Stimulated activated CD8-positive, alpha-beta memory T cell treated with anti-CD3 and anti-CD28 coated beads, Interleukin-4, amount 100 ng/mL, for 1 hour (primary cell): ENCODE measurements at places on chromosomes 1 and 21.

DNA sequence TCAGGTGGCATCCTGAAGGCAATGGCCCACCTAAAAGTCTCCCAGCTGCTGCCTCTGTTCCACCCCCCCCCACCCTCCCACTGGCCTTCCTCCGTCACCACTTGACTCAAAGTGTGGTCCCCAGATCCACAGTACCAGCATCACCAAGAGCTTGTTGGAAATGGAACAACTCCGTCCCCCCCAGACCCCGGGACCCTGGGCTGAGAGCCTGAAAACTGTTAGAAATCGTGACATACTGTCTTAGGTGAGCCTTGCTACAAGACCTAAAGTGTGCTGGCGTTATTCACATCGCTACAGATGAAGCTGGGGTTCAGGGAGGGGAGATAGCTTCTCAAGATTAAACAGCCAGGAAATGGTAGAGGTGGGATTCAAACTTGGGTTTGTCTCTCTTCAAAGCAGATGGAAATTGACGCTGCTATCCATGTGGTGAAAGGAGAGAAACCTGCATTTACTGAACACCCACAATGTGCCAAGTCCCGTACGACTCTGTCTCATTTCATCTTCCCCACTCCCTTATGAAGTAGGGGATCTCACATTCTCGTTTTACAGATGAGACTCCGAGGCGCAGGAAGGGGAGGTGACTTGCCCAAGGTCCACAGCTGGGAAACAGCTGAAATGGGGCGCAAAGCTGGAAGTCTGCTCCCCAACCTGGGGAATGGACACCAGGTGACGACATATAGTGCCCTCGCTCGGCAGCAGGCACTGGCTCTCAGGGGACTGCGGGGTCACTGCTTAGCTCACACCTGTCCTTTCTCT lies 52.8 kb upstream of the IFFO2 start:
- no peak for DNase-seq

- DNase-seq: no peak
Observed at GRCh38 chr1:207313131-207313530, 8.3 kb upstream of the CD55 start.

DNA sequence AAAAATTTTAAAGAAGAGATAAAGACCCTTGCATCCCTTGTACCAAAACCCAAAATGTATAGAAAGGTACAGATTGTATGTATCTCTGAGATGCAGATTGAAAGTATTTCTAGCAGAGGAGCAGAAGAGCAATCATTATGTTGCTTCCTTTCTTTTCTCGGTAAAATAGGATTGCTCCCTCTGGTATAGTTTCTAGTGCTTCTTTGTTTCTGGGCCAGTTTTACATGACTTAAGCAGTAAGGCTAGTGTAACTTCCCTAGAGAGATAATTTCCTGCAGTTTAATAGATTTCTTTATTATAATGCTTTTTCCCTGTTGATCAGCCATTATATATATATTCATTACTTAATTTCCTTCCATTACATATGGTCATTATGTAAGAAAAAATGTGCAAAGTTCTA lies 496.2 kb upstream of the RGS18 start:
- no peak for DNase-seq

- DNase-seq: no peak
Observed at GRCh38 chr21:29146726-29147125, 16.3 kb downstream of the MAP3K7CL start.

DNA sequence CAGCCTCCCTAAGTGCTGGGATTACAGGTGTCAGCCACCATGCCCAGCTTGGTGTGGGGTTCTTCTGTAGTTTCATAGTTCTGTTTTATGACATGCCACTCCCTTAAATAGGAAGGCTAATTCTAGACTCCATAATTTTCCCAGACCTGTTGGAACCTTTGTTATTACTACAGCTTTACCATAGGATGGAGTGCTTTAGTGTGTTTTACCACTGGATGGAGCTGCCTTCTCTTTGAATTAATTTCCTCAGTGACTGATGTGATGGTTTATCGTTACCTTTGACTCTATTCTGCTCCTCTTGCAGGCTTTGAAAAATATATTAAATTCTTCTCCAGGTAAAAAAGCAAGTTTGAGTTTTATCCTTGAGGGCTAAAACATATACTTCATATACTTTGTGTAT lies 84.6 kb upstream of the NEK7 start:
- no peak for DNase-seq

DNA sequence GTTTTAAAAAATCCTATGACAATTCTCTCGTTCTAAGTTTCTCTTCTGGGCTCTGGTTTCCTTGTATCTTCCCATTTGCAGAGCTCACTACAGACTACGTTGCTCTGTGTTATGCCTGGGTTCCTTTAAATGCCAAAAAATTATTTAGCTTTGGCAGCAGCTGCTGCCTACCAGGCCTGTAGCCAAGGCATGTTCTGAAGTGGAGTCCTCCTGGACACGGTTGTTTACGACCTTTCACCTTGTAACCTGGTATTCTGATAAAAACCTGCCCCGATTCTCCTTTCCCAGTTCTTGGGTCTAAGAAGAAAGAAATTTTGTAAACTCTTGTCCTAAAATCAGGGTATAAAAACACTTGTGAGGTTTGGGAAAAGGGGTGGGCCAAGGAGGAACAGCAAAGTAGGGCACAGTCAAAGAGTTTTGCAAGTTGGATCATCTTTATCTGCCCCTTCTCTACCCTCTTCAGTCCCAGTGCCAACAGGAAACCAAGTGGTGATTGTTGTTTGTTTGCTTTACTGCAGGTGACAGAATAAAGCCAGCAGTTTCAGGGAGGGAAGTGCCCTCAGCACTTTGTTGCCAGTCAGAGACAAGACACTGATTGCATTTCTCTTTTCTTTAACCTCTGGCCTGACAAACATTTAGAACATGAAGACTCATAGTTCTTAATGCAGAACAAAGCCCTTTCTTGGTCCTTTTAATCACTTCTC lies 3.1 kb upstream of the TXNIP start:
- DNase-seq: no peak

GRCh38 chr21:32826329-32827167 lies 55.0 kb upstream of the PAXBP1 start:
- no peak for DNase-seq

DNA sequence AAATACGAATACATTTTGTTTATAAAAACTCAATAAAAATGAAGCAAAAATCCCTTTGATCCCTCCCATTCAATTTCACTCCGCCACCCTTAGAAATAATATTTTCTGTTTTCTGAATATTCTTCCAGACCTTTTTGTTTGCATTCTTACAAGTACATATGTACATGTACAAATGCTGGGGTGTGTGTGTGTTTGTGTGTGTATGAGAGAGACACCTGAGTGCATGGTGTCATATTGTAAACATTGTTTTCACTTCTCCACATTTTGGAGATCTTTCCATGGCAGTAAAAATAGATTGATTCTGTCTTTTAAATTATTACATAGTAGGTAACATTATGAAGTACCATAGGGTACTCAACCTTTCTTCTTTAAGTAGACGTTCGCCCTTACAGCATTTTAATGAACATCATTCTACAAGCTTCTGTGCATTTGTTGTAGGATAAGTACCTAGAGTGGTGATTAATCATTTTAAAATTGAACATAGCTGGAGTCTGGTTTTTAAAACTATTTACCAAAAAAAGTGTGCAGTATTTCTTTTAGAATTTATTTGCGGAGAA lies 1.3 kb upstream of the MPC2 start:
- DNase-seq: no peak

DNA sequence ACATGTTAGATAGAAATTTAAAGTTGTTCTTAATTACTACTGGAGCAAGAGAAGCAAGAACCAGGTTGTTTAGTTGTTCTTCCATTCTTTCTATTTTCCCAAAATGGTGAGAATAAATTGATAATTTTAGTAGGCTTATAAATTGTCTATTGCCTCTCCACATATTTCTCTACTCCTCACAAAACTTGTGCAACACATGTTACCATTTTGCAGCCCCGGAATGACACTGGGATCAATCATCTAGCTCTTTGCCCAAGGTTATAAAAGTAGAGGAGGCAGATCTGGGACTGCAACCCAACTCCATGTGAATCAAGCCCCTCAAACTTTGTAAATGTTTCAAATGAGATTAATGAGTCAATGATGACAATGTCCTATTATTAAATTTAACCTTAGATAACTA lies 34.9 kb downstream of the PRMT6 start:
- DNase-seq: no peak

DNA sequence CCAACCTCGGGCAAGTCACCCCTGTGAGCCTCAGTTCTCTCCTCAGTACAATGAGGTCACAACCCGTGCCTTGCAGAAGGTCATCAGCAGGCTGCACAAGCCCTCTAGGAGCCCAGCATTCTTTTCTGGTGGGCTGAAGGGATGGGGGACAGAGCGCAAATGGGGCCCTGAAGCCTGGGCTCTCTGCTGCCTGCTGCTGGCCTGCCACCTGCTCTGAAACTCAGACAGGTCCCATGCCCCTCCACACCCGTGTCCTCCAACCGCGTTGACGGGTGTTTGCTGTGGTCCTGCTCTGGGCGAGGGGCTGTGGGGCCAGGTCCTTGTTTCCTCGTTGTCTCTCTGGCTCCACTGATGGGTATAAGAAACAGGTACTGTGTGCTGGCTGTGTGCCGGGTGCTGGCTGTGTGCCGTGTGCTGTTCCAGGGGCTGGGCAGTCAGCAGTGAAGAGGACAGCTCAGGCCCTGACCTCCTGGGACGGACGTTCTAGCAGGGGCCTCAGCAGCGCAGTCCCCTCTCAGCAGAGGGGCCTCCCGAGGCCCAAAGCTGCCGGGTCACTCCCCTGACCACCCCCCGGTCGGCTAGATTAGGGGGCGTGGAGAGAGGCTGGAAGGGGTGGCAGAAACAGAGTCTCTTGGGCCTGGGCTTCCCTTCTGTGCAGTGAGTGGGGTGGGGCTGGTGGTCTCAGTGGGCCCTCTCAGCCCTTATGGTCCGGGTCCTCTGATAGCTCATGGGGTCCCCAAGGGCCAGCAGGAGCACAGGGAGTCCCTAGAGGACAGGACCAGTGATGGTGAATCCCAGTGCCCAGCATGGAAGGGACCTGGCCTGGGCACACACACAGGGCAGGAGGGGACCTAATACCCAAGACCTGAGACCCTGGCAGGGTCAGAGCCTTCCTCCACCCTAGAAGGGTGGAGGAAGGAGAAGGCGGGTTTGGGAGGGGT lies 42.1 kb downstream of the DMRTB1 start:
- DNase-seq: no peak
